GM03348 (cell line): ENCODE measurements at places on chromosomes 2 and 18.
A peak's percentile ranks its signal among the peaks of the same experiment; 100 is the strongest.

- DNase-seq, result no peak
Observed at GRCh38 chr2:227862227-227862740, 9.1 kb upstream of the DAW1 start.

- DNase-seq, result no peak
Observed at GRCh38 chr2:33265584-33266338, 210.7 kb upstream of the RASGRP3 start.

GRCh38 chr2:238285653-238286082, 2.7 kb downstream of the PER2 start:
- peak; percentile 91 for DNase-seq

GRCh38 chr2:231397011-231397927, 1.8 kb downstream of the B3GNT7 start:
- DNase-seq, result no peak

DNA sequence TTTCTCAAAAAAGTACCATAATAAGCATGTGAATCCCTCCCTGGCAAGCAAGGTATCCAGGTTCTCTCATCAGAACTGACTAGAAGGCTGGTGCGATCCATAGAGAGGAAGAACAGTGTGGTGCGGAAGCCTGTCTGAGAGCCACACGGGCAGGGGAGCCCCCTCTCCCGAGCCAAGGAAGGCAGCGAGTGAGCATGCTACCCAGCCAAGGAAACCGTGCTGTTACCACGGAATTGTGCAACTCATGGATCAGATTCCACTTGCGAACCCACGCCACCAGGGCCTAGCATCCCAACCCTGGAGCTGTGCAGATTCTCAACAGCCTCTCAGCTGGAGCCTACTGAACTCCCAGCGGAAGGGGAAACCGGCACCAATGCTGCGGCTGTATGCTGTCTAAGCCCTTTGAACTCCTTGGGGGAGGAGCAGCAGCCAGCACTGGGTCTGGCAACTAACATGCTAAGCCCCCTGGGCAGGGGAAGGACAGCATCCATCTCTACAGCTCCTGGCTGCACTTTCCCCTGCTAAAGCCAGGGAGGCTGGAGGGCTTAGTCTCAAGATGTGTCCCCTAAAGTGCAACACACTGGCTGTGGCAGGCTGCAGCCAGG, 823.1 kb downstream of the EPHA4 start:
- no peak for DNase-seq
